ENCODE measurements at places on chromosomes 16 and 17.

GRCh38 chr16:10675216-10675615 lies 19.5 kb downstream of the TEKT5 start:
- no peak for DNase-seq

DNA sequence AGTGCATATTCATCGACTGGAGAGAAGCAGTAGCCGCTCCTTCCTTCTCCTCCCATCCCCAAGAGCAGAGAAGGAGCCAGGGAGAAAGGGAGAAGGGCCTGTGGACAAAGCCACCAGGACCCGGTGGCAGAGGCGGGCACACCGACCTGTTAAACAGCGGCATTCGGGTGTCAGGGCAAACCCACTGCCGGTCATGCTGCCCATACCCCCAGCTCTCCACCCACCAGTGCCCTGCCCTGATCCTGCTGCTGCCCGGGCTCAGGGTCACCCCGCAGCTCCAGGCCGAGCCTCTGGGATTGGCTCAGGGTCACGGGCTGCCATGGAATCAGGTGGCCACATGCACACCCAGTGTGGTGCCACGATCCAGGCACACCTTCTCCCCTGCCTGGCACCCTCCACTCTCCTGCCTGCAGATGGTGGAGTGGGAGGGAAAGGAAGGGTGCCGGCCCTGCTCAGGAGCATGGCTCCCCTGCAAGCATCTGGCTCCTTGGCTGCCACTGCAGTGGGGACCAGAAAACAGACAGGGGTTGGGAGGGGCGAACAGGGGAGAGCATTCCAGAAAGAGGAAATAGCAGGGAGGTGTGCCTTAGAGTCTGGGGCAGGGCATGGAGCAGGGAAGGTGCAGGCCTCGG lies 18.3 kb upstream of the RASD1 start:
- DNase-seq: no peak

- no peak for DNase-seq
Measured at GRCh38 chr17:64736804-64737492, 74.8 kb upstream of the SMURF2 start.

- DNase-seq: no peak
Measured at GRCh38 chr16:78591682-78592103, 492.2 kb downstream of the WWOX start.

GRCh38 chr16:84663433-84664101 lies 15.3 kb downstream of the KLHL36 start:
- no peak for DNase-seq

- DNase-seq: no peak
Measured at GRCh38 chr17:4872786-4873185, 26.6 kb upstream of the C17orf107 start.

DNA sequence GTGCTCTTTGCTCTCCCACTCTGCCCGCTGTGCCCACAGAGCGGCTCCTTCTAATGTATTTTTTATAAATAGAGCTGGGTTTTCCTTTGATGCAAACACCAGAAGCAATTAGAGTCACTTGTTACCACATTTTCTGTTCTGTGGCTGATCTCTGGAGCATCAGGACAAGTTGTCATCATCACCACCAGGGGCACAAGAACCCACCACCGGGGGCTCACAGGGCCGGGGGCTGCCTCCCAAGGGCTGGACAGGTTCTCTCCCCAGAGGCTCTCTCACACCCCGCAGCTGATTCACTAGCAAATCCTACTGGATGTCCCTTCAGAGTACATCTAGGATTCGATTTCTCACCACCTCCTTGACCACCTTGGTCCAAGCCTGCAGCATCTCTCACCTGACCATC lies 18.5 kb downstream of the C16orf82 start:
- DNase-seq: no peak

GRCh38 chr17:66455060-66455459 lies 152.6 kb downstream of the PRKCA start:
- DNase-seq: no peak

DNA sequence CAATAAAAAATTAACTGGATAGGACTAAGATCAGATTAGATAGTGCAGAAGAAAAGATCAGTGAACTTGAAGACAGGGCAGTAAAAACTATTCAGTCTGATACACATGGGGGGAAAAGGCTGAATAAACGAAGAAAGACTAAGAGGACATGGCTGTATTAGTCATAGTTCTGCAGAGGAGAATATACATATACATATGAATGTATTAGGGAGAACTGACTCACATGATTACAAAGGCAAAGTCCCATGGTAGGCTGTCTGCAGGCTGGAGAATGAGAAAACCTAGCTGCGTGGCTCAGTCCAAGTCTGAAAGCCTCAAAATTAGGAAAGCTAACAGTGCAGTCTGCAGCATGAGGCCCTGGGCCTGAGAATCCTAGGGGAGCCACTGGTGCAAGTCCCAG lies 98.2 kb upstream of the GNAO1 start:
- DNase-seq: no peak

DNA sequence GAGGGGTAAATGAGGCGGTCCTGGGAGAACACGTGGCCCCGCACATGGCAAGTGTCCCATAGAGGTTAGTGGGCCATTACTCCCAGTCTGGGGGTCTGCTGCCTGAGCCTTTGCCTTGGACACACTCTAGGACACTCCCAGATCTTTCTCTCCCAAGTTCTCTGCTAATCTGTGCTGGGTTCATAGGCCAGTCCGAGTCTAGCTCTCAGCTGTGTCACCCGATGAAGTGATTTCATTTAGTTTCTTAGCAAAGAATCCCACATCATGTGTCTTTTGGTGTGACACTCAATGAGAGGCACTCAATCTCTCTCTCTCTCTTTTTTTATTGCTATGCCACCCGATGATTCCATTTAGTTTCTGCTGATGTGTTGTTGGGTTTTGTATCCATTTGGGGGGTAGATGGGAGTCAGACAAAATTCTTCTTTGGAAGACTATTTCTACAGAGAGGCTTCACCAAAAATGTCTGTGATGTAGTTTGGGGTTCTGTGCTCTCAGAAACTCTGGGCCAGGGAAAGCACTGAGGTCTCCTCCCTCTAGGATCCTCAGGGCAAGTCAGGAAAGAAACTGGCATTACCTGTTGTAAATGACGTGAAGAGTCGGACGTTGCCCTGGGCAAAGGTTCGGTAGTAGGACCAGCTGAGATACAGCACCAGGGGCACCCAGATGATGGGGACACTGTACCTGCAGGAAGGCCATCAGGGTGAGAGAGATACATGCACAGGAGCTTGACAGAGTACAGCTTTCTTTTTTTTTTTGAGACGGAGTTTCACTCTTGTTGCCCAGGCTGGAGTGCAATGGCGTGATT lies 25.2 kb upstream of the MLKL start:
- DNase-seq: no peak

- DNase-seq: no peak
Measured at GRCh38 chr16:88921591-88921990, 55.1 kb upstream of the PABPN1L start.

All from activated CD8-positive, alpha-beta memory T cell treated with anti-CD3 and anti-CD28 coated beads for 4 hours (primary cell).